COR-L47 (cell line): ENCODE measurements at places on chromosomes 2 and 18.

- no peak for DNase-seq
Measured at GRCh38 chr18:22879293-22879692, 53.8 kb upstream of the RBBP8 start.

GRCh38 chr18:76988031-76988826, 144.4 kb downstream of the MBP start:
- DNase-seq, result no peak

DNA sequence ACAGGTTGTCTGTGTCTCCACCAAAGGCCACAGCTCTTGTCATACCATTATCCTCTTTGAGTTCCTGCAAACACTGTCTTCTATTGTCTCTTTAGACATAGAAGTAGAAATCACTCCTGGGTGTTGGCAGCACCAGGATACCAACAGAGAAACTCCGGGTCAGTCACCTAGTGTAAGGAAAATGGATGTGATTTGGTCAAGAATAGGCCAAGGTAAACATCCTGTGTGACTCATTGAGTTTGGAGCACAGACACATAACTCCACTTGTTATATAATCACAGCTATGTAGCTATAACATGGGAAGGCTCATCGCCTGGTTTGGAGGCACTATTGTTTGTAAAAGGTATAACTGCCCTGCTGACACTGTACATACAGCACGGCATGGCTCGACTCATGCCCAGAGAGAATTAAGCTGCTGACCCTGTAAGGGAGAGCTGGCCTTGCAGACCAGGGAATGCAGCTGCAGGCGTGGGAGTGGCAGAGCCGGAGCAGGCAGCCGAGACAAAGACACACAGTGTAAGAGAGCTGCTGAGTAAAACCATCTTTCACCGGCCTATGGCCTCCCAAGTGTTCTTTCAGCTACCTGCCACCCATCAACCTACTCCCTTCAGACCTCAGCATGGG, 3.4 kb upstream of the TXNL1 start:
- DNase-seq, result no peak

DNA sequence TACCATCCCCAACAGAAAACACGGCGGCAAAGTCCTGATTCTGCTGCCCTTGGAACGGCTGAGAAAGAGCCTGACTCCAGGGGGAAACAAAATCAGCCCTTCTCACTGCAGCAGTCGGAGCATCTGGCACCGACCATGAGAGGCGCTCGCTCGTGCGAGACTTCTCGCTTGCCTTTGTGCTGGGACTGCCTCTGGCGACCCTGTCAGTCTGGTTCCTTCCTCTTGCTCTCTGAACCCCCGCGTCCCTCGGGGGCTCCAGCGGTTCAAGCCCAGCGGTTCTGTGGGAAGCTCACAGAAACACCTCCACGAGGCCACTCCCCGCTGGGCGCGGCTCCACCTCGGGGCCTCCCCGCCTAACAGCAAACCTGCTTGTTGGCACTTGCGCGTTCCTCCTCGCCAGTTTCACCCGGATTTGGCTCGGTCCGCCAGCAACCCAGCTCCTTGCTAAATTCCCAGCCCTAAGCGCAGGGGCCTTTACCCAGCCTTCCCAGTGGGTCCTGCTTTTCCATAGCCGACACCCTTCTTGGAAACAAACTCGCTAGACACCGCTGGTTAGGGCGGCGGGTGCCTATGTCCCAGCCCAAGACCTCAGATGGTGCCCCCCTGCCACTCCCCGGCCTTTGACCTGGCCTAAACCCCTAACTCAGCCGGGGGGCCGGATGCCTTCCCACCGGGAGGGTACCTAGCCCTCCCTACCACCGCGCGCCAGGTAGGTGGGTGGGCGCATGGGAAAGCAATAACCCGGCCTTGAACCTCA, 2.2 kb downstream of the RND3 start:
- peak; percentile 84 for DNase-seq

GRCh38 chr2:235716875-235717496, 223.1 kb downstream of the AGAP1 start:
- DNase-seq, result peak; percentile 74

DNA sequence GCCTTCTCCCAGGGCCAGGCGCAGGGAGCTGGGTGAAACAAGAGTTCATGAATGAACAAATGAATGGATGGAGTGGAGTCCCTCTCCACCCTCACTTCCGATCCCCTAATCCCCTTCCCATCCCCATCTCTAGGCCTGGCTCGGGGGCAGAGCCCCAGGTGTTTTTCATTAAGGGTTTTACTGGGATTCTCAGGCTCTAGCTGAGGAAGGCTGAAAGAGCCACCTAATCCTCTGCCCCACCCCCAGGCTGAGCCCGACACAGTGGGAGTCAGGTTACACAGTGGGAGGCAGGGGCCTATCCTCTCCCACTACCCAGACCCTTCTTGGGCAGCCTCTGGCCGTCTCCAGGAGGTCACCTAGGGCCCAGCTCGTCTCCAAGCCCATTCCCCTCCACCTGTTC, 36.1 kb downstream of the SDC1 start:
- no peak for DNase-seq

- DNase-seq, result peak; percentile 42
Measured at GRCh38 chr2:50529600-50530218, 502.2 kb downstream of the NRXN1 start.

DNA sequence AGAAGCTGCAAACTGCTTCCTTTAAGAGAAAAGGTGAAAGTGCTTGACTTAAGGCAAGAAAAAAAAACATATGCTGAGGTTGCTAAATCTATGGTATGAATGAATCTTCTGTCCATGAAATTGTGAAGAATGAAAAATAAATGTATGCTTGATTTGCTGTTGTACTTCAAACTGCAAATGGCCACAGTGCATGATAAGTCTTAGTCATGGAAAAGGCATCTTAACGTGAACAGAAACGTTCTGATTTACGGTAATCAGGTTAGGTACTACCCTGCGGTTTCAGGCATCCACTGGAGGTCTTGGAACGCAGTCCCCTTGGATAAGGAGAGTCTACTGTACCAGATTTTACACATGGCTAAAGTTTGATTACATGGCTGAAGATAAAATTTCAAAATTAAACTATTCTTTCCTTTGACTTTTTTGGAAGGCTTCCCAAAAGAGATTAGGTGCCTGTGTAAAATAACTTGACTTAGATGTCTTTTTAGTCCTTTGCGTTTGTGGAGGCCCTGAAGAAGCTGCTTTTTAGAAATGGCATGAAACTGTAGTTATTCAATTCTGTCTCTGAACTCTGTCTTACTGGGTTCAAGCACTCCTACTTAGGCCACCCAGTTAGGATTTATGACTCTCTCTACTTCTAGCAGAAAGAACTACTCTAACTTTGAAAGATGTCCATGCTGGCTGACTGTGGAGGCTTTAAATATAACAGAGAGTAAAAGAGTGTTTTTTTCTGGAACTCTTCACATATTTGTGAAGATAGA, 35.9 kb upstream of the SCN9A start:
- no peak for DNase-seq

DNA sequence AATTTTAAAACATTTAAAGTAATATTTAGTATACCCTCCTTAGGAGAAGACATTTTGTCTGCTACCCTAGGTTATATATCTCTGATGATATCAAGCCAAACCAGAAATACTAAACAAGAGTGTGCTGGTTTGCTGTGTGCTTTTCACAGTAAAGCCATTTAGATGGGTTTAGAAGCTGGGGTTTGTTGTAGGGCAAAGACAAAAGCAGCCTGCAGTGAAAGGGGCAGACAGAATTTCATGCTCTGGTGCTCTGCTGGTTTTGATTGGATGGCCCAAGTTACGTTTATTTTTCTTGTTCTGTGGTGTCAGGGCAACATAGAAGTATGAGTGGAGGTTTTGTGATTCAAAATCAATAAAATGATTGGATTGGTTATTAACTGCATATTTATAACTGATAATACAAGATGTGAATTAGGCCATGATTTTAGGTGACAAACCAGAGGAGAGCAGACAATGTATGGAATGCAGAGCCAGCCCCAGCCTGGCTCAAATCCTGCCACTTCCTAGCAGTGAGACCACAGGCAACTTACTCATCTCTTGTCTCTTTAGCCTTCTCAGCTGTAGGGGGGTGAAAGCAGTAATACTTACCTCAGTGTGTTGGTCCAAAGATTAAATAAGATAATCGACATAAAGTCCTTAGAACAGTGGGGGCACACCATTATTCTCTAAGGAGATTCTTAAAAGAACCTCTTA, 30.9 kb upstream of the IER3IP1 start:
- no peak for DNase-seq

GRCh38 chr2:191500884-191501560, 176.9 kb upstream of the NABP1 start:
- no peak for DNase-seq

- DNase-seq, result no peak
Measured at GRCh38 chr2:215391531-215391930, 44.3 kb downstream of the FN1 start.
